ENCODE measurements at places on chromosomes 7 and 10.
A peak's percentile ranks its signal among the peaks of the same experiment; 100 is the strongest.

GRCh38 chr7:24907311-24907886 lies 72.6 kb downstream of the OSBPL3 start:
- DNase-seq, result no peak

DNA sequence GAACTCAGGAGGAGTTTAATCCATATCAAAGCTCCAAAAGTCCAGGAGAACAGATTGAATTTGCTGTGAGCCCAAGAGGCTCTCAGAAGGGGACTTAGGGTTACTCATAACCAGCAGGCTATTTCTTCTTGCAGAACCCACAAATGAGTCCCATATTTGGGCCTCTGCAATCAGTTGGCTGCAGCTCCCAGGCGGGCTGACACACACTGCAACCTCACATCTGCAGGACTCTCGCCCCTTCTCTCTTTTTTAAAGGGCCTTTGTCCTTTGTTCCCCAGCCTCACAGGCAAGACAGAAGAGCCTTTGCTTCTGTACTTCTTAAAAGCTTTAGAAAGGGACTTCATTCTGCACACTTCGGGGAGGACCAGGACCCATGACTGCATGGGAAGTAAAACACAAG lies 26.7 kb downstream of the CREB3L2 start:
- DNase-seq, result no peak

- no peak for DNase-seq
Measured at GRCh38 chr10:118495499-118495898, 99.9 kb downstream of the PRLHR start.

GRCh38 chr10:68271196-68271882 lies 39.4 kb upstream of the ATOH7 start:
- DNase-seq, result no peak

DNA sequence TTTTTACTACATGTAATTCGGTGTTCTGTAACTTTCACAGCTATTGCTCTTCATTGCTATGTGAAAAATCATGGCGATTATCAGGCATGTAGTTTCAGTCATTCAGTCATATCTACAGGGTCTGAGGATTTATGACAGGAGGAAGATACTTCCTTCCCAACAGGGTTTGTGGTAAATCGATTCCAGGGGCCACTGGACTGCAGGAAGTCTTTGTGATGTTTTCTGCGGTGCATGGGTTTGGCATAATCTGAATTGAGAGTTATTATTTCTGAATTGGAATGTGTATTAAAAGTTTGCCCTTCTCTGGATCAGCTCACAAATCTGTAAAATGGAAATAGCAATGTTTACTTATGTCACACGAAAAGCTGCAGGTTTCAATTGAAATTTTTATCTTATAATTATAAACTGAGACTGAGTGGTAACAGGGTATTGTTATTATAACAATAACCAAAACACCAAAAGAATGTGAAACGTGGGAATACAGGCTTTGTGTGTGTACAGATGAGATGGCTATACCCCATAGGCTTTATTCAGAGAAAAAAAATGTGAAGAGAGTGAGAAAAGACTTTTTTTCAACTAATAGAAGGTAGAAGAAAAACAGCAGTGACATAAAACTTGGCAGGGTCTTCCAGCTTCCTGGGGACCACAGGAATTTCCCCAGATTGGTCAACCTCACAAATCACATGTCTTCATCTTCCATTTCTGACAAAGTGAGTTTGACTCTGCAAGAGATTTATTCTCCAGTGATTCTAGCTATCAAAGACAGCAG lies 307.7 kb upstream of the NFE2L3 start:
- DNase-seq, result no peak

DNA sequence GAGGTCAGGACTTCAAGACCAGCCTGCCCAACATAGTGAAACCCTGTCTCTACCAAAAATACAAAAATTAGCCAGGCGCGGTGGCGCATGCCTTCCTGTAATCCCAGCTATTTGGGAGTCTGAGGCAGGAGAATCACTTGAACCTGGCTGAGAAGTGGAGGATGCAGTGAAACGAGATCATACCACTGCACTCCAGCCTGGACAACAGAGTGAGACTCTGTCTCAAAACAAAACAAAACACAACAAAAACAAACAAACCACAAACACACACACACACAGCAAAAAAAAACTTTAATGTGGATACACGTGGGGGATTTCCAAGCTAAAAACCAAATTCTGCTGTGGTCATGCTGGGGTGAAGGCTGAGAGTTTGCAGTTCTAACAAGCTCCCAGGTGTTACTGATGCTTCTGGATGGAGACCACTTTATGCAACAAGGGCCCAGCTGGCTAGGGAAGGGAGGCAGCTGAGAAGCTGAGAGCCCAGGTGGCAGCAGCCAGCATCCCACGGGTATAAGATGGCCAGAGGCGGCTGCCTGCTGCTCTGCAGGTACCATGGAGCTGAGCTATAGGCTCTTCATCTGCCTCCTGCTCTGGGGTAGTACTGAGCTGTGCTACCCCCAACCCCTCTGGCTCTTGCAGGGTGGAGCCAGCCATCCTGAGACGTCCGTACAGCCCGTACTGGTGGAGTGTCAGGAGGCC lies at the start of gene ZP3:
ZP3 (plus strand) TSS at position 538 of the 699 bp plus-strand sequence; CDS start at position 553, 15 bp downstream.
- DNase-seq, result no peak

DNA sequence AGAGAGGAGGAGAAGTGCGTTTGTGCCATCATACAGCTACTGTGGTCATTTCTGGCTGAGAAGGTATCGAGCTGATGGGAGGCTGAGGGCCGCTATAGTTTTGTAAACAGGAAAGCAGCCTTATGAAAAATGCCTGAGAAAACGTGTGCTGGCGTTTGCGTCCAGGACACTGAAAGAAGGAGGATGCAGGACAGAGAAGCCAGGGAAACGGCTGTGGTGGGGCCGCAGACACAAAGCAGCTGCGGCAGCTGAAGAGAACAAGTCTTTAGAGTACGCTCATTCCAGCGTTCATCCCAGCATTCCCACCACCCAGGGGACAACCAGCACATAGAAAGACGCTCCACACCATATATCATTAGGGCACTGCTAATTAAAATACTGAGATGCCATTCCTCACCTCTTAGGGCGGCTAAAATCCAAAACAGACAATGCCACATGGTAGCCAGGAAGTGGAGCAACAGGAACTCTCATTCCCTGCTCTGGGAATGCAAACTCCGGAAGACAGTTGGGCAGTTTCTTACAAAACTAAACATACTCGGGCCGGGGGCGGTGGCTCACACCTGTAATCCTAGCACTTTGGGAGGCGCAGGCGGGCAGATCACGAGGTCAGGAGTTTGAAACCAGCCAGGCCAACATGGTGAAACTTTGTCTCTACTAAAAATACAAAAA lies 18.4 kb downstream of the GNA12 start:
- DNase-seq, result no peak

GRCh38 chr7:101740981-101741725 lies 76.3 kb upstream of the CUX1 start:
- peak; percentile 46 for DNase-seq

DNA sequence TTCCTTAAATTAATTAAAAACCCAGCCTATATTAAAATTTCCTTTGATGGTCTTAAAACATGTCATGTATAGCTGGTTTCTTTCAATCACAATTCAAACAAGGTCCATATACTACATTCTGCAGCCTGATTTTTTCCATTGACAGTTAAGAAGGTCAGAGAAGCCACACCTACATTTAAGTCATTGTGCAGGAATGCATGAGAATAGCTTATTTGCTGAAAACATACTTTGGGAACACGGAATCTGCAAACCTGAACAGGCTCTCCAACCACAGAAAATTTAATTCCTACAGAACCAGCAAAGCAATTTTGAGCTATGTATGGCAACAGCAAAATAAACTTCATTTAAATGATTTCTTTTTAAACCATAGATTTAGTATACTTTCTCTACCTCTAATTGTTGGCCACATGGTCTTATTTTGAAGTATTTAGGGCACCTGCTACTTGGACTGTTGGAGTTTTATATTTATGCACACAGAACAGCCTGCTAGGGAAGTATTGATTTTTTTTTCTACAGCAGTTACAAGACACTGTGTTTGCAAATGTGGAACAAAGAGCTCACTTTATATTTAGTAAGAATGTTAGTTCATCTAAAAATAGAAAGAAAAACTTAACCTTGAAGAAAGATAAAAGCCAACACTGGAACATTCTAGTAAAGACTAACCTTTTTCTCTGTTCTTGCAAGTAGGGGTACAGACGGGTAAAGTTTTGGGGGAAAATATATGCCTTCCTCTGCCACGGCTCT lies 240.9 kb upstream of the IMMP2L start:
- DNase-seq, result no peak

GRCh38 chr7:34453150-34453549 lies 204.9 kb upstream of the NPSR1 start:
- no peak for DNase-seq

DNA sequence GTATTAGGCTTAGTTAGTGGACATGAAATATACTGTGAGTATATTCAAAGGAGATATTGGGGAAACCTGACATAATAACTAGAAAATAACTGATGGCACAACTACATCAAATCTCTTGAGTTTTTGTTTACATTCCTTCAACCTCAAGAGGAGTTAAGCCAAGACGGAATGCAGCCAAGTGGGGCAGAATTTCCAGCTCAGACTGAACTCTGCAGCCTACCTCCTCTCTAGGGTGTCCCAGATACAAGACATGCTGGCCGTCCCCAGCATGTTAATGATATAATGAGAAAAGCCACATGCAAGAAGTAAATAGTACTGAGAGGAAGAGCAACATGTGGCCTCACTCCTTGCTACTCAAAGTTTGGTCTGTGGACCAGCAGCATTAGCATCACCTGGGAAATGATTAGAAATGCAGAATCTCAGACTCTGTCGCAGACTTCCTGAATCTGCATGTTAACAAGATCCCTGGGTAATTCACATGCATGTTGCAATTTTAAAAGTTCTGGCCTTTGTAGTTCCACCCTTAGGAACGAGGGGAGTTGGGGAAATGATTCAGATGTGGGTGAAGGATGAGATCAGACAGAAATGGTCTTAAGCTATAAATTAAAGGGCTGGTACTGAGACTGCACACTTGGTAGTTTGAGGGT lies 118.4 kb upstream of the CACUL1 start:
- DNase-seq, result no peak

DNA sequence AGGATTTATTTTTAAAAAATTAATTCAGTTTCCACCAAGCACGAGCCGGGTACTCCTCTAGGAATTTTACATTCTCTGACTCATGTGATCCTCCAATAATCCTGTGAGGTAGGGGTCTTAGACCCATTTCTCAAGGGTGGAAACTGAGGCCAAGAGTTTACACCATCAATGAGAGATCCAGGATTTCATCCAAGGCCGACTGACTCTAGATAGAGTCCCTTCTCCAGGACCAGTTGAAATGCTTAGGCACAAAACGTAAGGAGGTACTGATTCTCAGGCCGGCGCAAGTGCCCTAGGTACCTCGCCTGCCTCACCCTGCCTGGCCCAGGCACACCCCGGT lies 95.7 kb upstream of the DUSP5 start:
- no peak for DNase-seq

GRCh38 chr7:99876933-99877332 lies at the start of gene OR2AE1:
Gene OR2AE1, minus strand, starts transcription at chr7:99877033. Its CDS starts 0 bp downstream, at chr7:99877033.
- no peak for DNase-seq

DNA sequence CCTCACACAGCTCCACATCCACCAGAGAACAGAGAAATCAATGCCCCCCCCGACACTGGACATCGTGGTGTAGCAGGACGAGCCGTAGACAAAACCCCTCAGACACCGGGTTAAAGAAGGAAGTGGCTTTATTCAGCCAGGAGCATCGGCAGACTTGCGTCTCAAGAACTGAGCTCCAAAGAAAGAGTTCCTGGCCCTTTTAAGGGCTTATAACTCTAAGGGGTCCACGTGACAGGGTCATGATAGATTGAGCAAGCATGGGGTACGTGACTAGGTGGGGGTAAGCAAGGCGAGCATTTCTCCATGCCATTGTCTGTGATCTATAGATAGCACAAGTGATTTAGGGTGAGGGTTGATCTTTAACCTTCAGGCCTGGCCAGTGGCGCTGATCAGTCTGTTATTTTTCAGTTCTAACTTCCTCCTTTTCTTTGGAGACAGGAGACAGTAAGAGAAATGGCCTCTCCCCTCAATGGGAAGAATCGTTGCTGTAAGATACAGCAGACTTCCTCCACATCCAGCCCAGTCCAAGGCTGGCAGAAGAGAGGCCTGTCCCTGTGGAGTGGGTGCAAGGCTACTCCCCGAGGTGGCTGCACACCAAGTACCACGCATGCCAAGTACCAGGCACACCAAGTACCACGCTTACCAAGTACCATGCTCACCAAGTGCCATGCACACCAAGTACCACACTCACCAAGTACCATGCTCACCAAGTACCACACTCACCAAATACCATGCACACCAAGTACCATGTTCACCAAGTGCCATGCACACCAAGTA lies 19.5 kb upstream of the PPP2R2D start:
- DNase-seq, result no peak

DNA sequence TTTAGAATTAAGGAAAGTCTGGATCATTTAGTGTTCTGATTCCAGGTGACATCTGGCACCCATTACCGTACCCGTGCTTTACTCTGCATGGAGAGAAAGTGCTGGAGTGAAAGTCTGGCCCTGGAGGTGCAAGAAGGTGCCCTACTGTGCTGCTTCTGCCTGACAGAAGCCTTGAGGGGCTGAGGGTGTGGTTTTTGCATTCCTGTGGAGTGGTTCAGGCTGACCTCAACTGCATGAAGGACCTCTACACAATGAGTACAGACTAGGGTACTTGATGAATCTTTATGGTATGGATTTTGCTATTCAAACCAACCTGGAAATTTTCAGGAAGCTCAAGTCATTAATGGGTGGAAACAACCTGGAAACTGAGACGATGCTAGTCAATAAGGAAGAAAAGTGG lies 45.1 kb upstream of the GSAP start:
- no peak for DNase-seq

- DNase-seq, result no peak
Measured at GRCh38 chr7:141333459-141333858, 217.8 kb upstream of the AGK start.

GRCh38 chr7:16484453-16485158 lies 19.1 kb upstream of the SOSTDC1 start:
- DNase-seq, result no peak

DNA sequence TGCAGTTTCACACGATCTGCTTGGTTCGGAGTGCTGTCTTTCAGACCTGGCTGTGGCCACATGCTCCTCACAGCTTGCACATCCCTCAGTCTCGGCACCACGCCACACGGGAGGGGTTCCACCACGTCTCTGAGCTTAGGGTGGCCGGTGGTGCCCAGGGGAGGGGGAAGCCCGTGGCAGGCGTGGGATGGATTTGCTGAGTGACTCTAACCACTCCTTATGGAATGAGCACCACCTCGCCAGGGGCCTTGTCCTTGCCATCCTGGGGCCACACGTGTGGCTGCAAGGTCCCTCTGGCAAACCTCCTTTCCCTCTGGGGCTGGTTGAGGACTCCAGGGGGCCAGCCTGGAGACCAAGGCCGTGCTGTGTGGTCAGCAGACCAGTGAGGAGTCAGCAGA lies 29.1 kb upstream of the FAM20C start:
- DNase-seq, result no peak

- DNase-seq, result no peak
Measured at GRCh38 chr10:76554033-76554408, 1083.6 kb downstream of the KCNMA1 start.

DNA sequence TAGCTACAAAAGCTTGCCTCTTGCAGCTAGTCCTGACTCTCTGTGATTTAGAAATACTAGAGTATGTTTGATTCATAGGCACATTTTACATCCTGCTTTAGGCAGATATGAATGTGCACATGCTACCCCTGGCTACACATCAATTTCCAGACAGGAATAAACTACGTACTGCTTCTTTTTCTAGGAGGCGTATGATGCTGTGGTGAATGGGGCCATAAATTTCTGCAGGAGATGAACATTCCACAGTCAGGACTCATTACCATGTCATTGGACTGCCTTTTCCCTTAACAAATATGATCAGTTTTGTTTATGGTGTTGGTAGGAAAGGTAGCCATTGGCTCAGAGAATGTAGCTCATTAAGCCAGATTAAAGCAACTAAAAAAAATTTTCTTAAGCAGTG lies 50.1 kb upstream of the IFRD1 start:
- DNase-seq, result no peak
